ENCODE measurements at places on chromosomes 1 and 21.

GRCh38 chr1:58928514-58928913 lies 144.7 kb upstream of the JUN start:
- peaks cover 3% of the 10 kb centered on the region for H3K27me3 ChIP-seq
- no peak for DNase-seq
- no peak overlapping the region for H3K27ac ChIP-seq
- peaks cover 7% of the 10 kb centered on the region for H3K4me1 ChIP-seq
- H3K4me3 ChIP-seq: no peak overlapping the region

DNA sequence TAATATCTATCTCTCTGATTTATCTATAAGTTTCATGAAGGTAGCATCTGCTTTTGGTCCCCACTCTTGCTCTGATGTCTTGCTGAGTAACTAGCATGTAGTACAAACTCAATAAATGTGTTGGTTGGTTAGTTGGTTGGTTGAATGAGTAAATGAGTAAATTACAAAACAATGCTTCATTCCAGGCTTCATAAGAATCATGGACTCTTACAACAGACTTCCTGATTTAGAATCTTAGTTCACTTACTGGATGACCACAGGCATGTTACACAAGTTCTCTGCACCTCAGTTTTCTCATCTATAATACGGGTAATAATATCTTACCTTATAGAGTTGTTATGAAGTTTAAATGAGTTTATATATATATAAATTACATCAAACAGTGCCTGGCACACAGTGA lies 98.6 kb downstream of the ZNF281 start:
- no peak overlapping the region for H3K27ac ChIP-seq
- H3K27me3 ChIP-seq: peaks cover 12% of the 10 kb centered on the region
- H3K36me3 ChIP-seq: no peaks in the 10 kb centered on the region

DNA sequence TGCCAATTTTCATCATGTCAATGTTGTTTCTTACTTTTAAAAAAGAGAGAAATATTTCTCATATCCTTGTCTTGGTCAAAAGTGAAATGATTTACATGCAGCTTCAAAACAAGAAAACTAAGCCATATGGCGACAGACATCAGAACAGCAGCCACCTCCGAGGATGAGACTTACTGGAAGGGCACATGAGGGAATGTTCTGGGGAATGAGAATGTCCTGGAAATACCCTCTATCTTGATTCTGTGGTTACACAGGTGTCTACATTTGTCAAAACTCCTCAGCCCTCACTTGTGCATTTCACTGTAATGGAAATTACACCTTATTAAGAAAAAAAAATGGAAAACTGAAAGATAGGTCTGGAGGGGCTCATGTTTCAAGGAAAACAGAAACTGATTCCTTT lies 14.2 kb upstream of the ECE1 start:
- H3K36me3 ChIP-seq: no peaks in the 10 kb centered on the region
- H3K4me1 ChIP-seq: peaks cover 12% of the 10 kb centered on the region
- no peak overlapping the region for H3K4me3 ChIP-seq

GRCh38 chr1:235421751-235422150 lies 54.5 kb downstream of the TBCE start:
- H3K4me3 ChIP-seq: no peak overlapping the region
- H3K4me1 ChIP-seq: peaks cover 8% of the 10 kb centered on the region
- no peak for DNase-seq
- H3K36me3 ChIP-seq: peaks cover 48% of the 10 kb centered on the region
- H3K27me3 ChIP-seq: no peaks in the 10 kb centered on the region

Measured in K562 (cell line).